Caki2 (cell line): ENCODE measurements at places on chromosomes 1 and 21. TPM values are rescaled to one million over a fixed set of nuclear protein-coding genes. Genes with fewer than 3 reads are reported as not detected.
A peak's percentile ranks its signal among the peaks of the same experiment; 100 is the strongest.

DNA sequence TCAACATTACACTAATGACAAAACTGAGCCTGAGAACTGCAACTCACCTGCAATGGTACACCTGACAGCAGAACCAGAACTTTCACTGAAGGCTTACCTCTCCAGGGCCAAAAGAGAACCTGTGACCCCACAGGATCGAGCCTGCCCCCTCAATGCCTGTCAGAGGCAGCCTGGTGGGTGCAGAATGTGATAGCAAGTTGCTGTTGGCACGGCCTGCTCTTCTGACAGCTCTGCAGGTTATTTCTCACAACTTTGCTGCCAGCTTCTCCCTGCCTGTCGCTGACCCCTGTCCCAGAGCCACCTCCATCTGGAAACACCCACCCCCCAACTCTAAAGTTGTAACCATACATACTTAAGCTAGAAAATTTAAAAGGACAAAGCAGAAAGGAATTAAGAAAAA, 35.2 kb downstream of the HIVEP3 start:
- no peak for DNase-seq

The RIIAD1 gene
- total RNA-seq, result not detected in 2 replicates

The CFHR2 gene
- total RNA-seq, result not detected in 2 replicates

DNA sequence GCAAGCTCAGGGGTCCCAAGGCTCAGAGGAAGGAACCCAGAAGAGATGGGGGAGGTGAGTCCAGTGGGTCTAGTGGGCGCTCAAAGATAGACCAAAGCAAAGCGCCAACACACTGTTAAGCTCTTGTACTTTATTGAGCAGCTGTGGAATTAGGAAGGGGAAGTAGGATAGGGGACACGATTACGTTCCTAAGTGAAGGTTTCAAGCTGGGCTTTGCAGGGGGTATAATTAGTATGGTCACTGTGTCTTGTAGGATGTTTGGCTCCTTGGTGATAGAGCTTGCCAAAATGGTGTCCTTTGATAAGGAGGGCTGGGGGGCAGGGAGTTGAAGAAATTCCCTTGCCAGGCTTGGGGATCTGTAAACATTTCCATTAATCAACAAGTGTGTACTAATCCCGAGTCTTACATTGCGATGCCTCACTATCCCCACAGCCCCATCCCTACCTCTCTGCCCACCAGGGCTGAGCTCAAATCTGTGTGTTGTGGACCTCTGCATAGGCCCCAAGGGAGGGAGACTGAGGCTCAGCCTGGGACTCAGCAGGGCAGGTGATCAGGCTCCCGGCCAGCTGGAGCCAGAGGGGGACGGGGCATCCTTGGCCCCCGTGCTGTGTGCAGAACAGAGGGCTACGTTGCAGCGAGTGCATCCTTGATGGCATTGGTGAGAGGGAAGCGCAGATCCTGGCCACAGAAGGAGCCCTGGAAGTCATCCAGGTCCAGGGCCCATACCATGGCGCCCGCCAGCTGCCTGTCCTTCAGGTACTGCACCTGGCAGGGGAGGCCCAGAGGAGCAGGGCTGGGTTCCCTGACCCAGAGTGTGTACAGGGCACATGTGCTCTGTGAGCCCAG, 3.4 kb upstream of the MYBPH start:
- DNase-seq, result no peak

The CFHR5 gene
- total RNA-seq, result not detected in 2 replicates

DNA sequence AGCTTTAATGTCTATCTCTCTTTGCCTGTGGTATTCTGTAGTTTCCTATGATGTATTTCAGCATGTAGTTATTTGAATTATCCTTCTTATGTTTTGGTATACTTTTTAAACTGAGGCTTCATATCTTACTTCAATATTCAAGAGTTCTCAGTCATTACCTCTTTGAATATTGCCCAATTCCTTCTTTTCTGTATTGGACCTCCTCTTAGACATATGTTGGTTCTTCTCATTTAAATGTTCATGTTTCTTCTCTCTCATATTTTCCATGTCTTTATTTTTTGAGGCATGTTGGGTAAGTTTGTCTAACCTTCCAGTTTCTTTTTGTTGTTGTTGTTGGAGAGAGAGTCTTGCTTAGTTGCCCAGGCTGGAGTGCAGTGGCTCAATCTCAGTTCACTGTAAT, 140.6 kb downstream of the MRPS6 start:
- DNase-seq, result no peak

DNA sequence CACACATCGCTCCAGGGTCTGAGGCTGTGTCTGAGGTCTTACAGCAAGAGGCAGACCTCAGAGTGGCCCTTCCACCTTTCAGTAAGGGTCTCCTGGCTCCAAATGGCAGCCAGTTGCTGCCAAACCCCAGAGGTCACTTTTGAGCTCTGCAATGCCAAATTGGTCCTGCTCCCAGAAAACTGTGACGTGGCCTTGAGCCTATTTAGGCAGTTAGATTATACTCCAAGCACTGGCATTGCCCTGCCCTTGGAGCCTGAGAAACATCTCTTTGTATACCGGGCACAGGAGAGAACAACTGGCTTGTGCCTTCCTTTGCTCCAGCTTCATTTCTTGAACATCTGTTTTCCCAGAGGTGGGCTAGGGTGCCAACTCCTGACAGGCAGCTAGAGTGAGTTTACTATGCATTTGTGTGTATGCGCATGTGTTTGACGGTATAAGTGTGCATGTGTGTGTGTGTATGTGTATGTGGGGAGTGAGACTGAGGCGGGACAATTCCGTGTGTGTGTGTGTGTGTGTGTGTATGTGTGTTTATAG, 134.5 kb downstream of the IER5 start:
- no peak for DNase-seq

The RHOU gene
- 0.23 and 0.81 TPM in 2 replicates for total RNA-seq

- peak; percentile 60 for DNase-seq
These were observed 509 bp downstream of the GDAP2 start for GRCh38 chr1:117928881-117929342.

DNA sequence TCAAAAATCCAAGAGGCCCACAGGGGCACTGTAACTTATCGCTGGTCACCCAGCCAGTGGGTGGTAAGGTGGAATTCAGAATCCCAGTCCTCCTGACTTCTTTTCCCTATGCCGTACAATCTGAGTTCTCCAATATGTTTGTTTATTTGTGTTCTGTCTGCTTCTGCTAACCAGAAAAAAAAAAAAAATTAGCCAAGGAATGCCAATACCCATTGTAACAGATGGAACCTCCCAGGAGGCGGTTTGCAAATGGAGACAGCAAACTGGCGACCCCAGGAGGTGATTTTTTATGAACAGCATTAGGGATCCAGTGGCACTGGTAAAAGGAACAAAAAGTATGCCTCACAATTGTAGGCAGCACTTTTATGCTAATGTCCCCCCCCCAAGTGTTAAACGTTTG, 189.0 kb upstream of the FGGY start:
- no peak for DNase-seq

DNA sequence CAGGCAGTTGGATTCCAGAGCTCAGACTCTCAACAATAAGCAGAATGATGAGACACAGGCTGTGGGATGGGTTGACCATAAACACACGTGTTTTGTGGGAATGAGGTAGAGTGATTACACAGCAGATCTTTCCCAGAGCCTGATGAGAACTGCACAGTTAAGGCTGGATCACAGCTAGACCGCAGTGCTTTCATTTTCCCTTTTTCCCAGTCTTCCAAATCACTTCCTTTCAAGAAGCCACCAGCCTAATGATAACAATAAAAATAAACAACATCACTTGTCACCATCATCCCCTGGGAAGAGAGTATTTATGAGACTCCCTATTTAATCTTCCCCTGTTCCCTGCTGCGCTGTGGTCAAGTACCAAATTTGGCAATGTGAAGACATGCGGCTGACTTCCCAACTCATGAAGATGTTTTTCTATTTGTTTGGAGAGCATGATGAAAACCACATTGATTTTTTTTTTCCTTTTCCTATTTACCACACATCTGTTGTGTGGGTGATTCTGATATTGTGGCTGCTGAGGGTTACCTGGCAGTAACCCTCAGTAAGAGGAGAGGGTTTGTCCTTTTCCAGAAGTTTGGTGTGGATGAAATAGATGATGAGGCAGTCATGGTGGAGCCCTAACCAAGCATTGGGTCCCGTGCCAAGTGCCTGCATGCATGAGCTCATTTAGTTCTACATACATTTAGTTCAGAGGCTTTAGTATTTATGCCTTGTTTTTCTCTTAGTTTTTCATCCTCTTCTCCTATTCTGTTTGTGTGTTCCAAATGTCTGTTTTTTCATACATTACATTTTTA, 248.9 kb upstream of the HOOK1 start:
- DNase-seq, result no peak

GRCh38 chr1:238606457-238606856, 715.7 kb upstream of the ZP4 start:
- DNase-seq, result no peak

- no peak for DNase-seq
These were observed 28.6 kb downstream of the GFI1 start for GRCh38 chr1:92458146-92458545.

- DNase-seq, result no peak
These were observed 49.1 kb upstream of the RCOR3 start for GRCh38 chr1:211210052-211210451.

GRCh38 chr21:31418377-31419001, 74.4 kb upstream of the TIAM1 start:
- DNase-seq, result no peak

DNA sequence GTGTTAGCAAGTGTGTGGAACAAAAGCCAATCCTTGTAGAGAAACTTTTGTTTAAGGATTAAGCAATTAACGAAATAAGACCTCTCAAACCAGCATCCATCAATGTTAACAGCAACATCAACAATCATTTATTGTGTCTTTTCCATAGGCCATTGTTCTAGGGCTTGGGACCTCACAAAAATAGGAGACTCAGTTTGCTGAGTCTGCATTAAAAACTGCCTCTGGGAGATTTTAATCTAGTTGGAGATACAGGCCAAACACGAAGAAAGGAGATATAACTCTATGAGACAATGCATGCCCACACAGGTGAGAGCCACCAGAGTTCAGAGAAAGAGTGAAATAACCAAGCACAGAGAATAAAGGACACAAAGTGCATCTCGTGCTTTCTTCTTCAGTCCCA, 14.4 kb upstream of the SELP start:
- no peak for DNase-seq

- DNase-seq, result peak; percentile 79
These were observed 53.5 kb upstream of the CNTN2 start for GRCh38 chr1:204989266-204990058.

The WNT3A gene
- total RNA-seq, result 0.49 TPM in 1 of 2 replicates, not detected in the other

- no peak for DNase-seq
These were observed 125.4 kb downstream of the CASZ1 start for GRCh38 chr1:10671090-10671489.

The CADM3 gene
- 0.07 TPM in 1 of 2 replicates, not detected in the other for total RNA-seq

- DNase-seq, result no peak
These were observed 19.7 kb downstream of the SLC5A9 start for GRCh38 chr1:48242141-48242736.

DNA sequence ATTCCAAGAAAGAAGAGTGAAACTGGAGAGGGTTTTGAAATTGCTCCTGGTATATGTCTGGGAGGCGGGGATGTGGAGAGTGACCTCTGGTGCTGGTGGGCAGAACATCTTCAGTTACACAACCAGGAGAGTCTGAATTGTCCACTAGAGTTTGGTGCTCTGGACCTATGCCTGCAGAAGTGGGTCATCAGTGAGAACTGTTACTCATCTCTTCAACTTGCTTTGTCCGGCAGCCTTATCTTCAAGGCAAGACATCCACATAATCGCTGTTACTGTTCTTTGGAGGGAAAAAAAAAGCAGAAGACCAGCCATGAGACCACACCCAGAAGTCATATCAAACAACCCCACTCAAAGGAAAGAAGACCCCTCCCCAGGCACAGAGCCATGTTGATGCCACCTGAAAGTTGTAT, 14.9 kb downstream of the SH2D1B start:
- DNase-seq, result no peak

GRCh38 chr21:18114810-18115209, 129.8 kb upstream of the CHODL start:
- no peak for DNase-seq

DNA sequence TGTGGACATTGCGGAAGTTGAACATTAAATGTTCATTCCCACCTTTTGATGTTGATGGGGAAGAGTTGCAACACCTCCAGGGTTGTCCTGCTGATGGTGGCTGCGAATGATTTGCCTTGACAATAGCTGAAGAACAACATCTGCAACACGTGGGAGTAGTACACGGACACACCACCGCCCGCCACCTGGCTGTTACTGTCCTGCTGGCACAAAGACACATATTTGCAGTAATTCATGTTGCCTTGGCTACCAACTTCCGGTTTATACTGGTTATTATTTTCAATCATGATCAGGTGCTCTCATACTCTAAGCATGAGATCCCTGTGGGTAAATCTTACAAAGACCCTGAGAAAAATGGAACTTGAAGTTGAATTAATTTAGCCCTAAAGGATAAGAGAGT, 55.2 kb downstream of the UBR4 start:
- DNase-seq, result no peak

DNA sequence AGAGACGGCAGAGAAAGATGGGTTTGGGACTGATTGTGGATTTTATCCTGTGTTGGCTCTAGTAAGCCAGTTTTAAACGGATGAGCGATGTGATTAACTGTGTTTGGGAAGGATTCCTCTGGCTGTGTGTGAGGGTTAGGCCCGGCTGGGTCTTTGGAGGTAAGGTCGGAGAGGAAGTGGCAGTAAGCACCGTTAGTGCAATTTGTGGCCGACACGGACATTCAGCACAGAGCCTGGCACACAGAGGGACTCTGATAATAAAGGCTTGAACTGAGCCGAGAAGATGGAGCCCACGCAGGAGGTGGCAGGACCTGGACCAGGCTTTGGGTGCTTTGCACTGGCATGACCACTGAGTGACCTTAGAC, 1.3 kb downstream of the MTFR1L start:
- DNase-seq, result no peak

GRCh38 chr1:17672226-17672625, 82.9 kb upstream of the ACTL8 start:
- no peak for DNase-seq

The OR2L2 gene
- total RNA-seq, result not detected in 2 replicates

GRCh38 chr21:42607525-42608102, 45.8 kb upstream of the PDE9A start:
- DNase-seq, result peak; percentile 93

The ANXA9 gene
- total RNA-seq, result 1.2 and 1.3 TPM in 2 replicates

DNA sequence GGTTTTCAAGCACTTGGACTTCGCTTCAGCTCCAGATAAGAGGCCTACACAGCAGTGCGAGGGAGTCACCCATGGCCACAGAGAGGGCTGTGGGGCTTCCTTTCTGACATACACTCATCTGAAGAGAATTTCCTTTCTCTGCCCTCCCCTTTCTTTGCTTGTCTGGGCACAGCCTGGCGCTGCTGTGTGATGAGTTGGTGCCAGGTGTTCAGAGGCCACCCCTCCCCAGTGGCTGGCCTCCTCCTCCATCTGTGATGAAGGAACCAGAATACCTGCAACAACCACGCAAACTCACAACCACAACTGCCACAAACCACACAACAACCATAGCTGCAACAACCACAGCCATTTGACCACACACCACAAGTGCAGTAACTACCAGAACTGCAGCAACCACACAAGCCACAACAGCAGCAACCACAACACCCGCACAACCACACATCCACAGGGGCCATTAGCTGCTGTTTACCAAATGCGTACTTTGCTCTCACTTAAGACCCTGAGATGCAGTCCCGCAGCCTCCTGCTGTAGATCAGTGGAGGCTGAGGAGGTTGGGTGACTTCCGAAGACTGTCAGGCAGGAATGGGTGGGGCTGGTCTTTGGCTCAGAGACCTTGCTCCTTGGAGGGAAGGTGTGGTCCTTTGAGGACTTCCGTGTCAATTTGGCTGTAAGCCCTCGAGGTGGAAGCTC, 71.1 kb downstream of the IER5 start:
- DNase-seq, result no peak

The NPHS2 gene
- not detected in 2 replicates for total RNA-seq
